ENCODE measurements at places on chromosomes 11 and 22. TPM values are rescaled to one million over a fixed set of nuclear protein-coding genes. Genes with fewer than 3 reads are reported as not detected.

Gene SLC5A1
- 3.0 TPM for total RNA-seq

- peaks cover 13% of the 10 kb centered on the region for H3K4me1 ChIP-seq
- H3K27ac ChIP-seq, result no peak overlapping the region
- H3K4me3 ChIP-seq, result no peak overlapping the region
- H3K36me3 ChIP-seq, result no peaks in the 10 kb centered on the region
- no peaks in the 10 kb centered on the region for H3K27me3 ChIP-seq
- DNase-seq, result no peak
These were observed 9.1 kb downstream of the APOL4 start for GRCh38 chr22:36192542-36192941.

DNA sequence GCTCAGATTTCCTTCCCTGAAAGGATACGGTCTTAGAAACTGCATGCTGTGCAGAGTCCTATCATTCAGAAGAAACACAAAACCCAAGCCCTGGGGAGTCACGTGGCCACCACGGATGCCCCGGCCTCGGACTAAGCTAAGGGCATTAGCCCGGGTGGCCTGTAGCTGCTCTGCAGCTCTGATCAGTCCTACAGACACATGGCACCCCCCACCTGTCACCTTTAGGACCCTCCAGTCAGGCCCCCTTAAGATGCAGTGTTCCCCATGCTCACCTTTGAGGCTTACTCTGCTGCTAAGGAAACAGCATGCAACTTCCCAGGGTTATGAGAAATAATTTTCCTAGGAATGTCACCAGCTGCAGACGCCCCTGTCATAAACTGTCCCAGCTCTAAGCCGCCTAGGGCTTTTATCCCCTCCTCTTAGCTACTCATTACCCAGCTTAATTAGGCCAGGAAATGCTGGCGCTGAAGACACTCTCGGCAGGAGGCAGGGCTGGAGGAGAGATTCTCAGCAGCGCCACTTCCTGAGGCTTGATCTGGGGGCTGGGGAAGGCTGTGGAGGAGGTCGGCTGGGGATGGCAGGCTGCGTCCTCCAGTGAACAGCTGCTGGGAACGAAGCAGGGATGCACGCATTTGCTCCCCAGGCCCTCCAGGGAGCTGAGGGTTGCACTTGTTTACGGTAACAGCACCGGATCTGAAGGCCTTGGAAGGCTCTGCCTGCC is 47.2 kb upstream of the ADA2 start:
- H3K4me1 ChIP-seq, result peaks cover 10% of the 10 kb centered on the region
- H3K4me3 ChIP-seq, result no peak overlapping the region
- peak; percentile 89 for DNase-seq
- peak overlapping the region; percentile 32 for H3K27ac ChIP-seq
- H3K27me3 ChIP-seq, result no peaks in the 10 kb centered on the region

- no peaks in the 10 kb centered on the region for H3K4me1 ChIP-seq
- H3K27ac ChIP-seq, result no peak overlapping the region
- no peak overlapping the region for H3K4me3 ChIP-seq
- no peaks in the 10 kb centered on the region for H3K27me3 ChIP-seq
- peaks cover 18% of the 10 kb centered on the region for H3K36me3 ChIP-seq
- no peak for DNase-seq
These were observed 40.3 kb downstream of the SPECC1L start for GRCh38 chr22:24310969-24311368.

GRCh38 chr11:76705826-76706225 is 35.3 kb upstream of the LRRC32 start:
- no peak for DNase-seq
- H3K4me1 ChIP-seq, result no peaks in the 10 kb centered on the region
- no peak overlapping the region for H3K27ac ChIP-seq
- no peak overlapping the region for H3K4me3 ChIP-seq
- no peaks in the 10 kb centered on the region for H3K27me3 ChIP-seq

- no peak overlapping the region for H3K4me3 ChIP-seq
- H3K27me3 ChIP-seq, result no peaks in the 10 kb centered on the region
- H3K27ac ChIP-seq, result no peak overlapping the region
These were observed 42.6 kb downstream of the ACER3 start for GRCh38 chr11:76903325-76903724.

DNA sequence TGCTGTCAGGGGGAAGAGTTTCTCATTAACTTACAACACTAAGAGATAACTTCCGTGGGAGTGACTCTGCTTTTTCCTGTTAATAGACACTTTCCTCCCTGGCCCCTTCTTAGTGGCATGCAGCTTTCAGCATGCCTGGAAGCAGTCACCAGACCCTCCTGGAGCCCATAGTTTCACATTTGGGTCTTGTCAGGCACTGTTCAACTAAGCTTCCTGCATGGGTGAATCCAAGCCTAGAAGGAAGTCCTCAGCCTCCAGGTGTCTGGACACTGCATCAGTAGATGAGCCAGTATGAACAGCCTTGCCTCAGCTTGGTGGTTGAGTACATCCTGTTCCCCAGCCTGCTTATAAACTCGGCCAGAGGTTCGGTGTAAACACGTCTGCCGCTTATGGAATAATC is 68.1 kb downstream of the PPP6R3 start:
- H3K27me3 ChIP-seq, result no peaks in the 10 kb centered on the region
- no peak overlapping the region for H3K4me3 ChIP-seq
- H3K36me3 ChIP-seq, result peaks cover 5% of the 10 kb centered on the region
- H3K4me1 ChIP-seq, result peaks cover 51% of the 10 kb centered on the region
- peak overlapping the region; percentile 16 for H3K27ac ChIP-seq
- DNase-seq, result peak; percentile 57

Gene OR5P2
- total RNA-seq, result 0.25 TPM

GRCh38 chr22:17444204-17444504 is 74.9 kb downstream of the CECR2 start:
- no peaks in the 10 kb centered on the region for H3K4me1 ChIP-seq
- no peaks in the 10 kb centered on the region for H3K27me3 ChIP-seq
- no peak for DNase-seq
- no peak overlapping the region for H3K27ac ChIP-seq

DNA sequence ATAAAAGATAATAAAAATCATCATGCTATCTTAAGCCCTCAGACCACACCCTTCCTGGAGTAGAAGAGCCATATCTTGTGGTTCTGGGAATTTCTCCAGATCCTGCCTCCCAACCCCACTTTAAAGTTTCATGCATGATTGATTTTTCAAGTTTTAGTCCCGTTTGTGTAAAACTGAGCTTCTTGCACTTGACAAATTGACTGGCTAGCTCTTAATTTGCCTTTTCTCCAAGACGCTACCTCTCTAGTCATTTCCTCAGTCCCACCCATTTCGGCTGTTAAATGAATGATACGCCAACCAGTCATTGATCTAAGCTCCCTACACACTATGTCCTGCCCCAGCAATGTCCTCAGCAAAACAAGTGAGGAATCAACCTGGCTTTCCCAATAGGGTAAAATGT is 71.8 kb upstream of the TEAD1 start:
- peaks cover 2% of the 10 kb centered on the region for H3K4me1 ChIP-seq
- H3K27me3 ChIP-seq, result no peaks in the 10 kb centered on the region
- H3K36me3 ChIP-seq, result no peaks in the 10 kb centered on the region
- no peak overlapping the region for H3K27ac ChIP-seq
- no peak for DNase-seq

GRCh38 chr11:62879235-62879978 is 1.3 kb upstream of the SLC3A2 start:
- H3K4me1 ChIP-seq, result peaks cover 24% of the 10 kb centered on the region
- no peak overlapping the region for H3K4me3 ChIP-seq
- H3K36me3 ChIP-seq, result peaks cover 17% of the 10 kb centered on the region
- H3K27ac ChIP-seq, result peak overlapping the region; percentile 100

- H3K4me3 ChIP-seq, result no peak overlapping the region
- no peaks in the 10 kb centered on the region for H3K36me3 ChIP-seq
- no peaks in the 10 kb centered on the region for H3K27me3 ChIP-seq
- H3K4me1 ChIP-seq, result no peaks in the 10 kb centered on the region
- H3K27ac ChIP-seq, result no peak overlapping the region
These were observed 19.2 kb downstream of the GLYATL1 start for GRCh38 chr11:58958500-58958899.

GRCh38 chr11:116519499-116519898 is 253.3 kb downstream of the BUD13 start:
- H3K4me3 ChIP-seq, result no peak overlapping the region
- no peaks in the 10 kb centered on the region for H3K27me3 ChIP-seq
- H3K4me1 ChIP-seq, result no peaks in the 10 kb centered on the region
- no peak for DNase-seq
- no peaks in the 10 kb centered on the region for H3K36me3 ChIP-seq
- H3K27ac ChIP-seq, result no peak overlapping the region
